AG10803 (cell line): ENCODE measurements at places on chromosomes 5 and 9.
A peak's percentile ranks its signal among the peaks of the same experiment; 100 is the strongest.

GRCh38 chr9:93294011-93294410, 110.1 kb downstream of the WNK2 start:
- no peak for DNase-seq

DNA sequence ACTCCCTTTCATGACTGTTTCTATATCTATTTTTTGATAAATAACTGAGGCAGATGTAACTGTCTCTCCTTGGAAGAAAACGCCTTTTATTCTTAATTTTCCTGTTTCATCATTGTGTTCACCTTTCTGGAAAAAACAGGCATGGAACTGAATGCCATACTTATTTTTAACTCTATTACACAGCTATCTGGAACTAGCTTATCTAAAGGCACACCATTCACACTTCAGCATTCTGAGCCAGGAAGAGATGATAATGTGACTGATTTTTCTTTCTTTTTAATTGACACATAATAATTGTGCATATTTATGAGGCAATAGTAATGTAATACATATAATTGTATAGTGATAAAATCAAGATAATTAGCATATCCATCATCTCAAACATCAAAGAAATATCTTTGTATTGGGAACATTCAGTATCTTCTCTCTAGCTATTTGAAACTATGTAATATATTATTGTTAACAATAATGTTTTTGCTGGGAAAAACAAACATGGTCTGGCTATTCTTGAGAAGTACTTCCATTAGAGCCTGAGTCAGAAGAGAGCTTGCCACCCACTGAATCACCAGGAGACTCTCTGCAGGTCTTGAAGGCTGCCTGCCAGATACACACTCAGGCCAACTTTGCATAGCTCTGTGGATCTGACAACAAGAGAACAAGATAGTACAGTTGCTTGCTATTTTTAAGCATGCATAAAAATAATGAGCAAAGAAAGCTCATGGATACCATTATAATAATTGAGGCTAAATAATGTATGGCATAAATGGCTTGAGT, 501.0 kb upstream of the EDIL3 start:
- DNase-seq = no peak

DNA sequence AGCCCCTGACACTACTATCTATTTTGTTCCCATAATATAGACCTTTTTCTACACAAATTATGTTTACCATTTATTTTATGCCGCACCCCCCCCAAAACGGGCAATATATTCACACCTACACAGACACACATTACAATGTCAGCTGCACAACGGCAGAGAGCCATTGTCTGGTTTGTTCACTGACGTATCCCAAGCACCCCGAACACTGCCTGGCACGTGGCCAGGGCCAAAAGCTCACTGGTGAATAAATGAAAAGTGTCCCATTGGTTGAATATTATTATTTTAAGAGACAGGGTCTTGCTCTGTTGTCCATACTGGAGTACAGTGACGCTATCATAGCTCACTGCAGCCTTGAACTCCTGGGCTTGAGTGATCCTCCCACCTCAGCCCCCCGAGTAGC, 150.5 kb downstream of the GNAQ start:
- DNase-seq = no peak

GRCh38 chr9:127244609-127245601, 19.7 kb upstream of the GARNL3 start:
- peak; percentile 89 for DNase-seq

DNA sequence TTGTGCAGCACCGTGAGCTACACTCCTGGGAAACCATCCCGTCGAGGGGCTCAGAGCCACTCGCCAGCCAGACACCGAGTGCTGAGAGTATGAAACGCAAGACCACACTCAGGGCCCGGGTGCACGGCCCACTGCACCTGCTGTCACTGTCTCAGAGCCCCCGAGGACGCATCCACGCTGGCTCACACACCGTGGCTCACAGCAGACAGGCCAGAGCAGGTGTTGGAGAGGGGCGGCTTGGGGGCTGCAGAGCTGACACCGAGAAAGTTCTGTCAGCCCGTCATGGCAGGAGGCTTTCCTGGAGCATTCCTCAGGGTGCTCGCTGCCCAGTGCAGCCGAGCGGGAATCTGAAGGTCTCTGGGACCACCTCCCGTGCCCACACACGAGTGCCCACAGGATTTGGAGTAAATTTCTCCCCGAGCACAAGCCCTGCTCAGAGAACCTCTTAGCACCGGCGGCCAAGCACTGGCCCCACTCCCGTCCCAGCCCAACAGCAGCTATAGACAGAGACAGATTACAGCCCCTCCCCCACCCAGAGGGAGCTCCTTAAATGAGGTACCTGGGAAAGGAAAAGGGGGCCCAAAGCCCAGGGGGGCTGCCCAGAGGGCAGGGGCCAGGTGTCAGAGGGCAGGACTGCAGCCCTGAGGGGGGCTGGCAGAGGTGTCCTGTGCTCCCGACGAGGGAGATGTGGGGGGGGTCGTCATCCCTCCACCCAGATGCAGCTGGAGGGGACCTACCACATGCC, 56.0 kb upstream of the SARDH start:
- DNase-seq = no peak

DNA sequence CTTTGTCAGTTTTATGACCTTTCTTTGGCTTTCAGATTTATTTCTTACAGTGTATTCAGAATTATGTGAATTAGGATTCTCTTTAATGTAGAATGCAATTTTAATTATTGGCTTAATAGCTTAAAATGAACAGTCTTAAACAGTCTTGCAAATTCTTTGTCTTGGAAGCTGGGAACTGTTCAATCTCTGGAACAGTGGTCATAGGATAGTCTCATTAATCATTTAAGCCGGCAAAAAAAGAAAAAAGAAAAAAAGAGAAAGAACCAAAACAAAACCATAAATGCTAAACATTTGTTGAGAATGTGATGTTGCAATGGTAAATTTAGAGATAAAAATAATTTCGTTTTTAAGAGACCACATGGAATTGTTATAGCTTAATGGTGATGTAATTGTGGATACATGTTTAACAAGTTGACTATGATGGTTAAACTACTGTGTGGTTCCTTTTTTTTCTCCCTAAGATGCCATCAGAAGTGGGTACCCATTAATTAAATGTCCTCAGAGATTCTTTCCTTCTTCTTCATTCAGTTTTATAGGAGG, 61.6 kb downstream of the NNT start:
- peak; percentile 78 for DNase-seq

DNA sequence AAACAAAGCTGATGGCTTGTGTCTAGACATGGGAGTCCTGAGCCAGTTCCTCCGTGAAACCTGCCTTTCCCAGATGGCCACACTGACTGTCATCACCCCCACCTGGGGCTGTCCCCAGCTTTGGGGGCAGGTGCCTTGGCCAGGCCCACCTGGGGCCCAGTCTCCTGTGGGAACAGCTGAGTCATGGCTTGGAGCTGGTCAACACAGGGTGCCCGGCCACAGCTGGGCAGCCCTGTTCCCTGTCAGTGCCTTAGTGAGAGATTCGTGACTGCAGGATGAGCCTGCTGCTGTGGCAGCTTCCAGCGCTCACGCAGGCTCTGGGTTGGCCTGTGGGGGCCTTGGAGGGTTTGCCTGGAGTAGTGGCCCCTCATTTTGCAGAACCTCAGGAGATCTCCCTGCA, 56.5 kb downstream of the COL5A1 start:
- no peak for DNase-seq

DNA sequence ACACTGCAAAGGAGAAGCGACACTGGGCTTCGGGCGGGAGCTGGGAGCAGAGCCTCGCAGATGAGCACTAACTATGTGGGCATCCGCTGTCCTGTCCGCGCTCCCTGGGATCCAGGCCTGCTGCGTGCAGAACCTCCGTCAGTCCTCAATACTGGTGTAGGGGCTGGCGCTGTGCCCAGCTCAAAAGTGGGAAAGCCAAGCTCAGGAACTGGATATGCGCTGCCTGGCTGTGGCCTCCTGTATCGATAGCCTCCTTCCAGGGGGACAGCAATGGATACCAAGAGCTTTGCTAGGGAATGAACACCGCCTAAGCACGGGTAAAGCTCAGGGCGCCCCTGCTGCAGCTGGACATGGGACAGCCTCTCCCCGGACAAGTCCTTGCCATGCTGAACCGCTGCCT, 270.4 kb downstream of the NSG2 start:
- no peak for DNase-seq

GRCh38 chr5:14173377-14174229, 30.5 kb downstream of the TRIO start:
- DNase-seq = peak; percentile 39

- DNase-seq = no peak
Measured at GRCh38 chr5:51391175-51391574, 7.9 kb downstream of the ISL1 start.

DNA sequence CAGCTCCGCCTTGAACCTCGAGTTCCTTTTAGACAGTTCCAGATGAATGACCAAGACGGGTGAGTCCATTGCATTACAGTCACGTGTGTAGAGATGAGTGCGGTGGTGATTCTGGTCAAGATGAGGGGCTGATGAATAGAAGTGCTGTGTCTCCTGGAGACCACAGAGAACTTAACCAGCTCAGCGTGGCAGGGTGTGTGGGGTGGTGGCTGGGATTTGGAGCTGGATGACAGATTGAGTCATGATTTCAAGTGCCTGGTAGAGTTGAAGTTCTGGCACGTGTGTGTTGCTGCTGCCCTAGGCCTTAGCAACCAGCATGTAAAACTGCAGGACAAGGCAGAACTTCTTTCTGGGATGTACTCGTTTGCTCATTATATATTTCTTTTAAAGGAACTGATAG, 53.3 kb downstream of the PRRC2B start:
- DNase-seq = no peak

DNA sequence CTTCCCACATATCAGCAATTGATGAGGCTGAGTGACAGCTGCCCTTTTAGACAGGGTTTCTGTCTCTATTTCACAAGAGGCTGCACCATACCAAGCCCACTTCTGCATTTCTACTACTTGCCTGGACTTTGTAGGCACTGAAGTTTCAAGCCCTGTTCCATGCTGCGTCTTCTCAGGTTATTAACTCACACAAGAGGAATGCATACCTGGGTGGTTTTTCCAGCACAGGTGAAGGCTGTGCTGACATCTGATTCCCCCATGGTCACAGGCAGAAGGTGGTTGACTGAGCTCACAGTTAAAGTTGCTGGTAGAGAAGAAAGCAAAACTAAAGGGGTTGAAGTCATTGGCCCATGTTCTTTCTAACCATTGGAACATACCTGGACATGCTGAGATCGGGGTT, 86.6 kb downstream of the MAMDC2 start:
- no peak for DNase-seq

- peak; percentile 89 for DNase-seq
Measured at GRCh38 chr5:170151097-170151831, 45.6 kb downstream of the FOXI1 start.

DNA sequence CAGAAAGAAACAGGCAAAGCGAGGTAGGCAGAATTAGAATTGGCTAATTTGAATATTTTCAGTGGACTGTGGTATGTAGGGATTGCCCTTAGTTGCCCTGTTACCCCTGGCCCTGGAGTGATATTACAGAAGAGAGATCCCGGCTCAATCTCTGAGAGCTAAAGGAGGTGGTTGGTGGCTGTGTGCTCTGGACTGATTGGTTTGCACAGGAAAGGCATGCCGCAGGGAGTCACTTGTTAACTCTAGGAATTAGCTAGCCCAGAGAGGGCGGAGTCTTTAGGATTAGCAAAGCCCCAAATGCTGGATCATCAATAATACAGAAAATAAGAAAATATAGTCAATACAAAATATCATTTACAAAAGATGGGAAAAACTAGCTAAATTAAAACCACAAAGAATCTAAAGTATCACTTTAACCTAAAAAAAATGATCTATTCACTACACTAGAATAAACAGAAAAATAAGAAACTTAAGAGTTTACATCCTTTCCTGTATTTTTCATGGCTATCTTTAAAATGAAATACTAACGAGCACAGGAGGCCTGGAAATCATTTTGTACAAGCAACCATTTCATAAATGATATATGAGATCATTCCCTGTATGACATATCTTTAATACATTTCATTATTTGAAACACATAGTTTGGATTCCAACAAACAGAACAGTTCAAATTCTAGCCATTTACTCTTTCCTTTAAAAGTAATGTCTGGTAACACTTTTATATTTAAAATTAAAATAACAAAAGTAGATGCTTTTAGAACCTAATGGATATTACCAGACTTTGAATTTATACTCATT, 71.1 kb downstream of the GNAQ start:
- no peak for DNase-seq

DNA sequence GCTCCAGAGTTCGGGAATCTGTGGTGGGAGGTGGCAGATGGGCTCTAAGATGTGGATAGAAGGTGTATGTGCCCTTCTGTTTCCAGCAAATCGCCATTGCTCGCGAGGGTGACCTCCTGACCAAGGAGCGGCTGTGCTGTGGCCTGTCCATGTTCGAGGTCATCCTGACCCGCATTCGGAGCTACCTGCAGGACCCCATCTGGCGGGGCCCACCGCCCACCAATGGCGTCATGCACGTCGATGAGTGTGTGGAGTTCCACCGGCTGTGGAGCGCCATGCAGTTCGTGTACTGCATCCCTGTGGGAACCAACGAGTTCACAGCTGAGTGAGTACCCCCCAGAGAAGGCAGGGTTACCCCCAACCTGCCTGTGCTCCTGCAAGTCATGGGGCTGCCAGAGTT, 70.9 kb upstream of the NIPAL4 start:
- no peak for DNase-seq

DNA sequence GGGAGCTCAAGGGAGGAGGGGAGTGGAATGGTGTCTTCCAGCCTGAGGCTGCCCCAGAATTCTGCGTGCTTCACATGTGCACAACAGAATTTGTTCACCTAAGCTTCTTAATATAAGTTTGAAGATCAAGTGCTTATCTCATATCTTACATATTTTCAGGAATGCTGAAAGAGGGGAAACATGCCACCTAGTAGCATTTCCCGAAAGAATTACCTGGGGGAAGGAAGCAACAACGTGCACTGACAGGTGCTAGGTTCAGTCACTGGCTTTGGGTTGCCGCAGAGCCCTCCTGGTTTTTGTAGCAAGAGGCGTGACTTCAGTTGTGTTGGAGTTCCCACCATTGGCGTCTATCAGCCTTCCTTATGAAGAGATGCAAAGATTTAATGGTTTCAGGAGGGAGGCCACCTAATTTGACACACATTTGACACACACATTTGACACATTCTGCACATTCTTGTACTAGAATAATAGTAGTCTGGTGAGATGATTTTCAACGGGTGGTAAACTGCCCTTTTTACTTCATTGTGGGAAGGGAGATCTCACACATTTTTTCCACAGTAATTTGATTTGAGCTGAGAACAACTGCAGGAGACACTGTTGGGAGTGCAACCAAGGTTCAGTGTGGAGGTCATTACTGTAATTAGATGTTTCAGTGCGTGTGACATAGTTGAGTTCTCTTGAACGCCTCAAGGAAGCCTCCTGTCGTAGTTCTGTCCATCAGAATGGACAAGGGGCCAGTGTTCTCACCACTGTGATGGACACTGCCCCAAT, 481.3 kb downstream of the CCDC171 start:
- no peak for DNase-seq

DNA sequence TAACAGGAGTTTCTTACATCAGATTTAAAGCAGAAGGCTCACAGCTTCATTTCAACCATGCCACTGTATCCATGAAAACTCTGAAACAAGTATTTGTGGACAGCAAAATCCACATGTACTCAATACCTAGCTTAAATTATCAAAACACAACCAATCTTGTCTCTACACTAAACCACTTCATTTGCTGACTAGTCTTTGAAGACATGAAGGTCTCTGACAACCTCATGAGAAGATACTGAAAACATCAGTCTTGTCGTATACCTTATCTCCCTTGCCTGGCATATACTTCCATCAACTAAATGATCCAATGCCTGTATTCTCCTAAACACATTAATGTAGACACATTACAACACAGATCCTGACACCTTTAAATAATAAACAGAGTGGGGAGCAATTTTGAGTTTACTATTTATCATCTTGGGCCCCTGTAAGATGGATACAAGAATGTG, 2.9 kb downstream of the RPS23 start:
- no peak for DNase-seq

- DNase-seq = no peak
Measured at GRCh38 chr9:95643619-95644018, 126.8 kb upstream of the PTCH1 start.
